GM18507 (cell line): ENCODE measurements at places on chromosomes 12 and 14.
A peak's percentile ranks its signal among the peaks of the same experiment; 100 is the strongest.

- DNase-seq: no peak
Observed at GRCh38 chr12:125645724-125646123, 580.5 kb downstream of the AACS start.

GRCh38 chr12:132449565-132450417 is 40.2 kb upstream of the FBRSL1 start:
- peak; percentile 58 for DNase-seq

DNA sequence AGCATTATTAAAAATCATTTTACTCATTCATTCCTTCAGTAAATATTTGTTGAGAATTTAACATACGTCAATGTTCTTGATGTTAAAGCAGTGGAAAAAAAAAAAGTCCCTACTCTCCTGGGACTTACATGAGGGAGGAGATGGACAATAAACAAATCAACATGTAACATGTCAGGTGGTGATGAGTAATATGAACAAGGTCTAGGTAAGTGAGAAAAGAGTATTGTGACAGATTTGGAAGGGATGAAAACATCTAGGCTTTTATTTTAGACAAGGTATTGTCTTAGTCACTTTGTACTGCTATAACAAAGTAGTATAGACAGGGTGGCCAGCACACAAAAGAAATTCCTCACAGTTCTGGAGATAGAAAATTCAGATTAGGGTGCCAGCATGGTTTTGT is 167.2 kb downstream of the FSCB start:
- DNase-seq: no peak

- no peak for DNase-seq
Observed at GRCh38 chr12:76878099-76878898, 520 bp downstream of the CSRP2 start.

DNA sequence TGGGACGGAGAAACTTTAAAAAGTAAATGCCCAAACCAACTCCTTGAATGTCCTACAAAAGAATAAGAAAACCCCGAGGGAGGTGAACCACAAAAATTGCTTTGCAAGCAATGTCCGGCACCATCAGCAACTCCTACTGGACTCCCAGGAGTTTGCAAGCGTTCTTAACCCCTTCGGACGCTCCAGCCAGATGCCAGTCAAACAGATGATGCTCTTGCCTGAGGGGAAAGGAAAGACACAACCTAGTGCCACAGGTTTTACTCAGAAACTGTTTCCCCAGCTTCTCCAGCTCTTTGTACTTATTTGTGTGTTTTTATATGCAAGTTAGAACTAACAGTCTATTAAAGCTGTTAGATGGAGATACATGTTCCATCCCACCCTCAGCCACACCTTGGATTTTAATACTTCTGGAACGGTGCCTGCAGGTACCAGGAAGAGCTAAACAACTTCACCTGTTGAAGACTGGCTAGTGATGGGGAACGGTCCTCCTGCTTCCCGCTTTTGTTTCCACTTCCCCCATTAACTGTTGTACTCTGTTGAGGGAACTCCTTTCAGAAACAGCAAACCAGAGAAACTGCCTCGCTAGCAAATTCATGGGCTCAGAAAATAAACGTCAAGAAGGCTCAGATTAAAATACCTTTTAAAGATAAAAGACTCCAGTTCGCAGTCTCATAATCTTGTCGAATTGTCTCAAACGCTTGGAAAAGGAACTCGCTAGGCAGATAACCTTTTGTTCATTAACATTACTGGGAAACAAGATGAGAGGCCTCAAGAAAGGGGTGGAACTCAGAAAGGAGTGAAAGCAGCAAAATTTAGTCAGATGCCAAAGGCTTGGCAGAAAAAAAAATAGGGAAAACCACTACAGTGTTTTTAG is 1.1 kb upstream of the FERMT2 start:
- no peak for DNase-seq

DNA sequence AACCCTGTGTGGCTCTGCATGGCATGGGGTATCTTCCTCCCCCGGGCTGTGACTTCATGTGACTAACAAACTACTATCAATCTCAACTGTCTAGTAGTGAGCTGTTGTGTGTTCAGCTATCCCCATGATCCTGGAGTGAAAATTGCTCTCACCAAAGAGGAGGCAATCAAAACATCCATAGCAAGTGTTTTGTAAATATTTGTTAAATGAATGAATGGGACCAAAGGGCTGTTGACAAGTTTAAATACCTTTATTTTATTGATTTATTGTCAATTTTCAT is 138.1 kb upstream of the CPM start:
- DNase-seq: no peak

- DNase-seq: peak; percentile 22
Observed at GRCh38 chr14:51828017-51828797, 32.2 kb upstream of the GNG2 start.

DNA sequence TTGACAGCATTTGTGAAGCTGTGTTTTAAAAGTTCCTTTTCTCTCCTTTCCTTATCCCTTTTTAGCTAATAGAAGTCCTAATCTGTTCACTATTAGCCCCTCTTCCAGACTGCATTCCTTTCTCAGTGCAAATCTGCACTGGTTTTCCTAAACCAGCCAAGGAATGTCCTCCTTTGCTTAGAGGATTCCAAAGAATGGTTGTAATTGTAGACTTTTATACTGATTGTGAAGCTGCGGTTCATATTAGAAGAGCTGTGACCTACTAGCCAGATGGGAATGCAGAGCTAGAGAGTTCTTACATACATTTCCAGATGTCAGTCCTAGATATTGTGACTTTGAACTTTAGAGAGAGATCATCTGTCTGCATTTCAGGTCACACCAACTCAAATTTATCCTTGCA is 79.8 kb downstream of the MYRFL start:
- DNase-seq: no peak

GRCh38 chr12:12133259-12133658 is 62.5 kb downstream of the BCL2L14 start:
- DNase-seq: no peak

GRCh38 chr14:105067969-105068301 is 2.7 kb upstream of the GPR132 start:
- DNase-seq: no peak

DNA sequence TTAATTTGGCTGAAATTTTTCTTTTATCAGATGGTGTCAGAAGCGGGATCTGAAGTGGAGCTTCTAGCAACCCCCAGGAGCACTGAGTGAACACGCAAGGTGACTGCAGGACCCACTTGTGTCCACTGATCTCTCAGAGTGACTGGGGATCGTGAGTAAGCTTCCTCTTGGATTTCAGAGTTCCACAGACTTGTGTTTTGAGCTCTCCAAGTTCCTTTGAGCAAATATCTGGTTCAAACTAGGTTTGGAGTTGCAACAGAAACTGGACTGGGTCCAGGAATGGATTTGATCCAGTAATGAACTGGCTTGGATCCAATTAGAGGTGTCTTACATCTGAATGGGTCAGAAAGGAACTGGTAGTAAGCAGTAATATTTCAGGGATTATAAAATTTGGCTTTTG is 24.7 kb upstream of the B4GALNT1 start:
- DNase-seq: no peak

DNA sequence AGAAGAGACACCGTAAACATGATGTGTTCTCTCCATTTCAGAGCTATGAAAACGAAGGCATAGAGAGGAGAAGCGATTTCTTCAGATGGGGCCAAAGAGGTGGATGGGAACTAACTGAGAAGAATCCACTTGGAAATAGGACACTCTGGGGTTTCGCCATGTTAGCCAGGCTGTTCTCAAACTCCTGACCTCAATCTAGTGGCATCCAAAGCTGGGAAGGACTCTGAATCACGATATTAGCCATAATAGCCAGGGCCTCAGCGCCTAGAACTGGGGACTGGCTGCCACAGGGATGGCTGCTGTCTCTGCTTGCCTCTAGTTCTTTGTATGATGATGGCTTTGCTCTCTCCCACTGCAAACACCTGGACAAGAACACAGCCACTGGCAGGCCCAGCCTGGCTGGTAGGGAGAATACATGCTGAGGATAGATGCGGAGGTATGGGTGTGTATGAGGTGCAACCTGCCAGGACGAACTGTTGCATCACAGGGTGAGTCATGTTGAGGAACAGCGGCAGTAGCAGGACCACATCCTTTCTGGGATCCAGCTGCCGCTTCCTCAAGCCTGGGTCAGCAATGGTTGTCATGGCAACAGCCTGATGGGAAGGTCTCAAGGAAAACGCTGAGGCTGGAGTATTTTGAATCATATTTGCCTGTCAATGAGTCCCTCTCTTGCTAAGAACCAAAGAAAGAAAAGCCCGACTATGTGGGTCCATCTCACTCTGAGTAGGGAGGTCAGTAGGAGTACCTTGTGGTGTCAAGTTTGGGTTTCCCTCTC is 31.1 kb downstream of the CCDC177 start:
- DNase-seq: no peak

DNA sequence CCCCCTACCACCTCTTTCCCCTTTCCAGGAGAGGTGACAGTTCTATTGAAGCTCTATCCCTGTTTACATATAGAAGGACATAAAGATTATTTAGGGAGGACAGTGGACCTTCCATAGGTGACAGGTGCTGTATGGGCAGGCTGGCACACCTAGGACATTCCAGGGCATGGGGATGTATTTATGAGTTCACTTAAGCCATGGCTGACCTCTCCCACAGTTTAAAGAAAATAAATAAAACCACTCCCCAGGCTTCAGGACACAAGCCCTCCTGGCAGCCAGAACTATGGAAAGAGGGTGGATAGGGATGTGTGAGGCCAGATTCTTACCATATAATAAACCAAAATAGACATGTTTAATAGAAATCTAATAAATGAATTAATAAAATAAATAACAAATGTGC is 85.6 kb upstream of the HOXC13 start:
- DNase-seq: no peak

DNA sequence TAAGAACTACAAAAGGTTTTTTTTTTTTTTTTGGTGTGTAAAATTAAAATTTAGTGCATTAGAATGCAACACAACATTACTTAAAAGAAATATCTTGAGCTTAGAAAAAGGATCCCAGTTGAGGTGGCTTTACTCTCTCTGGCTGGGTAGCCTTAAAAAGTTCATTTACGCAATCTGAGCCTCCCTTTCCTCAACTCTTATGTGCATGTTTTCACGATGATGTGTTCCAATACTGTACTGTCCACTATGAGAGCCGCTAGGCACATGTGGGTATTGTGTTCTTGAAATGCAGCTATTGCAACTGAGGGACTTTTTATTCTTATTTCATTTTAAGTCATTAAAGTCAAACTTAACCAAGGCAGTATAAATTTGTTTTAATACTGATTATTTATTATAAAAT is 460.9 kb upstream of the SYT1 start:
- no peak for DNase-seq

DNA sequence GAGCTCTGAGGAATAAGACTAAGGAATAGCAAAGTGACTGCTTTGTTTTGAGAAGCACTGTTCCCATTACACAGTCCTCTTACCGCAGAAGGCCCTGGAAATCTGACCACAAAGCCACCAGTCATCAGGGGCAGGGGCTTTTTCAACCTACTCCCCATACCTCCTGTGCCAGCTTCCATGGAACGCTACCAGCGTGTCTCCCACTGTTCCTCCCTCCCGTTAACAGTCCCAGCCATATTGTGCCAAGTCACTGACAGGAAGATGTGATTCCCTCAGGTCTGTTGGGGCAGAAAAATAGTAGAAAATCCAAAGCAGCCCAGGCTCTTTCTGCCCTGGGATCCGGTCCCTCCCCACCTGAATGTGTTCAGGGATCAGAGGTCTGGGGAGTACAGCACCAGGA is 46.6 kb upstream of the VPS33A start:
- no peak for DNase-seq

DNA sequence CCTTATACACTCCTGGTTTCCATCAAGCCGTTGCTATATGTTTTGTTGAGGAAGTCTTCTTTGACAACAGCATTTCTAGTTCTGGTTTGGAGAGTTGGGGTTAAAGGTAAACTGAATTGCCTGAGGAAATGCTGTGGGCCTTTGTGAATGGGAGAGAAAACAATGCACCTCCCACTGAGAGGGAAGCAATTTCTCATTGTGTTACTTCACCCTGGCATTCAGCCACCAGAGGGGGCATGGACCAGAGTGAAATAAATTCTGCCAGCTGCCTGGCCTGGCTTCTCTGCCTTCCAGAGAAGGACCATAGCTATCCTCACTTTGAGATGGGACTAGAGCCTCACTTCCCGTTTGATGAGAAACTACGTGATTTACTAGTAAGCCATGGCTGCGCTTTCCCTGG is 475.3 kb downstream of the EGLN3 start:
- no peak for DNase-seq

- DNase-seq: no peak
Observed at GRCh38 chr12:59046763-59047534, 126.6 kb upstream of the LRIG3 start.

GRCh38 chr14:34224221-34224620 is 237.8 kb downstream of the SPTSSA start:
- DNase-seq: no peak

DNA sequence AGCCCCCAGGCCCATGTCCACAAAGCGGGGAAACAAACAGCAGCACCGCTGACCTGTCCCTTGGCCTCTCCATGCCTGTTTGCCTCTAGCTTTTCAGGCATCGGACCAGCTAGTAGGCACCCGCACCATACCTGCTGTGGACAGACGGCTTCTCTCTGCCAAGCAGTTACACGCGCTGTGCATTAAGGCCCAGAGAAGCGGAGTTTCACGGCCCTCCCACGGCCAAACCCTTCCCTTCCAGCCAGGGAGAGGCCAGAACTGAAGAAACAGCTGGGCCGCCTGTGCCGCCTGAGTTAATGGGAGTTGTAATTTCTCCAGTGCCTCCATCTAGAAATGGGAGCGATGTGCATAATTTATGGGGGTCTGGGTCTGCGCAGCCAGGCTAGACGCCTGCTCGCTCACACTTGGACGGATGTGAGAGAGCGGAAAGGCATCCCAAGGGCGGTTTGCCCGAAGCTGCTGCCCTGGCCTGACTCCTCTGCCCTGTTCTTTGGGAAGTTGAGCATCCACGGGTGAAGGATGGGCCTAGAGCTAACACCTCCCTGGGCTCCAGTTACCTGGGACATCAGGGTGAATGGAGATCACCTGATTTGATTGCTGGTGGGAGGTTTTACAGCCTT is 89.7 kb upstream of the BCL11B start:
- DNase-seq: no peak

GRCh38 chr14:51180577-51180976 is 59.5 kb upstream of the TMX1 start:
- no peak for DNase-seq

GRCh38 chr12:79186506-79186905 is 321.9 kb downstream of the SYT1 start:
- no peak for DNase-seq

- no peak for DNase-seq
Observed at GRCh38 chr12:58233886-58234285, 292.5 kb downstream of the ATP23 start.

DNA sequence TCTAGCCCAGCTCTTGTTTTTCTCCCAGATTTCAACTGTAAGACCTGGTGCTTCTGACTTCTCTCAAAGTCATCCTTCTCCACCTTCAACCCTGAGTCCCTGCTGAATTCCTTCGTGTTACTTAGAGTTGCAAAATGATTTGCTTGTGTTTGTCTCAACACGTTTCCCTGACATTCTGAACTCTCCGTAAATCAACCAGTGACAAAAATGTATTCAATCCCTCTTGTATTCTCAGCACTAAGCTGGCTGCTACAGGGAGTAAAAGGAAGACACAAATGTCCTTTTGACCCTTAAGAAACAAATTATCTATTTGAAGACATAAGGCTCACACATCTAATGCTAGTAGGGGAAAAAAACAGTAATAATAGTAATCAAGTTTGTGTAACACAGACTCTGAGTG is 514.0 kb upstream of the TMPO start:
- no peak for DNase-seq
